ENCODE measurements at places on chromosomes 4 and X.

- no peak for DNase-seq
These were observed 999 bp downstream of the ZNF518B start for GRCh38 chr4:10456260-10456594.

GRCh38 chr4:16227462-16227868, 1.2 kb upstream of the TAPT1 start:
- no peak for DNase-seq

DNA sequence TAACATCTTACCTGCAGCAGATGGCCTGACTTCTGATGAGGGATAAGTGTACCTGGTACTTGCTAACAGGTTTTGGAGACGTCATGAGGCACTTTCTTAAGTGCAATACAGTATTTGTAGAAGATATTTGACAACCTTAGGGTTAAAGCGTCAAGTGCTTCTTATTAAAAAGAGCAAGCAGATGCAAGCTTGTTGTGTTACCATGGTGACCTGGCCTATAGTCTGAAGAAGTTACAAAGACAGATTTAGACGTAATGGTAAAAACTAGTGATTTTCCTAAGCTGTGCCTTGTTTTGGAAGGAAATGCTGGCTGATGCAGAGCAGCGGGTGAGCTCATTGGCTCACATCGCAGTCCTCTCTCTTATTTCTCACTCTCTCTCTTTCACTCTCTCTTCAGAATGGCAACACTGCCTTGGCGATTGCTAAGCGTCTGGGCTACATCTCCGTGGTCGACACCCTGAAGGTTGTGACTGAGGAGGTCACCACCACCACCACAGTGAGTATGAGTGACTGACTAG, 243.6 kb downstream of the ANK2 start:
- DNase-seq = no peak

- DNase-seq = no peak
These were observed 18.5 kb downstream of the SLC25A5 start for GRCh38 chrX:119486745-119487144.

- no peak for DNase-seq
These were observed 427.3 kb upstream of the FTHL17 start for GRCh38 chrX:31499109-31499508.

DNA sequence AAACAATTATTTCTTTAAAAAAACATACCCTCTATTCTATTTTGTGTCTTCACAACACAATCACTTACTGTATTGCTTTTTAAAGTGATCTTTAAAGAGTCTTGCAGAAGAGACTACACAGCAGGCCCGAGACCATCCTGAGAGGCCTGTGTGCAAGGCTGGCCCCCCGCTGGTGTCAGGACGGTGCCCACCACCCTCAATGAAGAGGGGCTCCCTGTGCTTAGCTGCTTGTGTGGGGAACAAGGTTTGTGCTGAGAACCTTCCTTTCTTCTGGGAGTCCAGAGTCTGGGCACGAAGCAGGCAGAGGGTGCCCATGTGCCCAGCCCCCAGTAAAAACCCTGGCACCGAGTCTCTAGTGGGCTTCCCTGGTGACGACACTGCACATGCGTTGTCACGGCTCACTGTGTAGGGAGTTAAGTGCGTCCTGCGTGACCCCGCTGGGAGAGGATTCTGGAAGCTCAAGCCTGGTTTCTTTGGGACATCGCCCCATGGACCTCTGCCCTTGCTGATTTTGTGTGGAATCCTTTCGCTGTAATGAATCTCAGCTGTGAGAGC, 22.0 kb downstream of the RGS12 start:
- DNase-seq = no peak

DNA sequence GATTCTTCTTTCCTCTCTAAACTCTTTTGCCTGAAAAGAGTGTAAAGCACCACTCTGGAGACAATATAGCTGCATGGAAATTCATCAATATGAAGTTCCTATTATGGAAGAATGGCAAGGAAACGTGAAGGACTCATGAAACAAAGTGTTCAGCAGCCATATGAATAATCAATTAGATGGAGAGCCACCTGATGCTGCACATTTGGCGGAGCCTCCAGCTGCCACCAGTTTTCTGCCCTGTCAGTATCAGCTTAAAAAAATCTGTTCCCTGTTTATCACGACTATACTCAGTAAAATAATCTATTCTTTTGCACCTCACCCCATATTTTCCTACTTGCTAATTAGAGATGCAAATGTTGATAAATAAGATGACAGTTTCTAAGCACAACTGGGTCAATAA, 276.0 kb downstream of the UNC5C start:
- no peak for DNase-seq

GRCh38 chrX:65783746-65784145, 116.3 kb downstream of the MSN start:
- DNase-seq = no peak

- DNase-seq = no peak
These were observed 150.4 kb downstream of the MGST2 start for GRCh38 chr4:139815778-139816601.

GRCh38 chrX:12401252-12401651, 263.0 kb downstream of the FRMPD4 start:
- DNase-seq = no peak

DNA sequence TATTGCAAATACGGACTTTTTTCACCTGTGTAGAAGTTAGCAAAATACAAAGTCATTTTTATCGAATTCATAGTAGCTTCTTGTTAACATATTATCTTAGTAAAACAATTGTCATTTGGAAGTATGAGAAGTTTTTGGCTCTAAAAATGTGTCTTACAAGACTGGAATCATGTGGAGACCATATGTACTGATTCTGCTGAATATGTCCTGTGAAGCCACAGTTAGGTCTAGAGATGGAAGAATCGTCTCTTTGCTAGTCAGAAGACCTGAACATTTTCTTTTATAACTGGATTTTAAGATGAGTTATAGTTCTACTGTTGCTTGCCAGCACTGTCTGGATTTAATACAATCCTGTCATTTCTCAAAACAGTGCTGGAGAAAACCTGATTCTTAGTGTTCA, 29.0 kb downstream of the TMEM165 start:
- DNase-seq = no peak

- DNase-seq = no peak
These were observed 178.9 kb downstream of the CENPC start for GRCh38 chr4:67366311-67366861.

- DNase-seq = no peak
These were observed 83.7 kb downstream of the SPOCK3 start for GRCh38 chr4:167150587-167150986.

DNA sequence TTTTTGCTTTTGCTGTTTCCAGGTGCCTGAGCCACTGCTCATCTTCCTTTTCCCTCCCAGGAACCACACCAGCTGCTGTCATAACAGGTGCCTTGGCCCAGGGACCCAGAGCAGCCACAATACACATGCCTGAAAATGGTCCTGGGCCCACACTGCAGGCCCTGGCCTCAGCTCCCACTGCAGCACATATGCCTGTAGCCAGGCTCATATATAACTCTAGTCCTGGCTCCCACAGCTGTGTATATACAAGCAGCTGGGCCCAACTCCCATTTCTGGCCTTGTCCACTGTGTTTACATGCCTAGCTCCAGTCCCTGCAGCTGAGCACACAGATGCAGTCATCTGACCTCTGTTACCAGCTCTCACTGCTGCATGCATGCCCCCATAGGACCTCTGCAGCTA, 930.5 kb downstream of the ADGRL3 start:
- DNase-seq = no peak

GRCh38 chrX:17024886-17025285, 78.4 kb downstream of the REPS2 start:
- DNase-seq = no peak

- DNase-seq = no peak
These were observed 150.8 kb downstream of the RBMX2 start for GRCh38 chrX:130552444-130553073.

- no peak for DNase-seq
These were observed 76.9 kb downstream of the TENM3 start for GRCh38 chr4:182320092-182320491.

- no peak for DNase-seq
These were observed 1.2 kb upstream of the MAGEE2 start for GRCh38 chrX:75786290-75786689.

DNA sequence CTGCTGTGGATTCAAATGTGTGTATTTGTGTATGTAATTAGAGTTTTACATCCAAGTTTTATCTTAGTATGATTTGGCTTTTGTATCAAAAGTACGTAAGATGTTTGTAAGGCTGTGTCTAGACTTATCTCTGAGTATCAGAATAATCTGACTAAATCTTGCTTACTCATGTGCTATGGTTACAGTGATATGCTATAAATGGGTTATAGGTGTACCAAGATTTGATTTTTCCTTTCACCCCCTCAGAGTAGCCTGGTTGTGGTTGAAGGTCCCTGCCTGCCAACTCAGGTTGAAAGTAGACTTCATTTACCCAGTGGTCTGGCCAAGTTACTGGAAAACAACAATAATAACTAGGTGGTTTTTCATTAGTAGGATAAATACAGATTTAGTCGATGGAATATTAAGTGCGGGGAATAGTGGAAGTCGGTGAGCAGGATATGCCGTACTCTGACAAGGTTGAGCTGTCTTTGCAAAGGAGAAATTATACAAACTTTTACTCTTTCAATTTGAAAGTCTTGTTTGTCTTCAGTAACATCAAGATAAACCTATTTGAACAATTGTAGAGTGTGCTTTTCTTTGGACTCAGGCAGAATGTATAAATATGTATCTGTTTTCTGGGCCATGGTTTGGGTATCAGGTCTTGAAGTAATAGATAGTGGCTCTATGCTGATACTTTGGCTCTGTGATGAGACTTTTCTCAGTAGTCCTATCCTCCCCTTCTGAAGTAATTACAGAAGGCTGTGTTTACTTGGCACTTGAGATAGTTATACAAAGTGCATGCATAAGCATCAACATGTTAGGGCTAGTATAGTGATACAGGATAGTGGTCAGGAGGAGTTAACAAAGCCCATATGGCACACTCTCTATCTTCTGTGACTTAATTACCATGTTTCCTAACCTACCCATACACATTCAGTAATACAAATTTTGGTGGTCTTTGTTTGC, 23.7 kb downstream of the BMP2K start:
- no peak for DNase-seq

- DNase-seq = no peak
These were observed 78.2 kb downstream of the ZNF827 start for GRCh38 chr4:145860446-145860845.

DNA sequence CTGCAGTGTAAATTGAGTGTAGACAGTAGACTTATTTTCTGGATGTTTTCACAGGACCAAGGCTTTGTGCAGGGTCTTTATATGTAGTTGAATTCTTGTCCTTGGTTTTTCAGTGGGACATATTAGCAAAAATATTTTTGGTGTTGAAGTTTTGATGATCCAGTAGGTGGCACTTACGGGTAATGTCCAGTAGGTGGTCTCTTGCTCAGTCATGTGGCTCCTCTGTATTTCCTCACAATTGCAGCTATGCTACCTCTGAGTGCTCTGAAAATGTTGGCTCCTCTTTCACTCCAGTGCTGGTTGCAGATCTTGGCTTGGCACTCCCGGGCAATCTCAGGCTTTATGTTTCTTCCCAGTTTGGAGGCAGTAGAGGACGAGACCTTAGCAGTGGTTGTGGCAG, 419.8 kb upstream of the AMOT start:
- DNase-seq = no peak

DNA sequence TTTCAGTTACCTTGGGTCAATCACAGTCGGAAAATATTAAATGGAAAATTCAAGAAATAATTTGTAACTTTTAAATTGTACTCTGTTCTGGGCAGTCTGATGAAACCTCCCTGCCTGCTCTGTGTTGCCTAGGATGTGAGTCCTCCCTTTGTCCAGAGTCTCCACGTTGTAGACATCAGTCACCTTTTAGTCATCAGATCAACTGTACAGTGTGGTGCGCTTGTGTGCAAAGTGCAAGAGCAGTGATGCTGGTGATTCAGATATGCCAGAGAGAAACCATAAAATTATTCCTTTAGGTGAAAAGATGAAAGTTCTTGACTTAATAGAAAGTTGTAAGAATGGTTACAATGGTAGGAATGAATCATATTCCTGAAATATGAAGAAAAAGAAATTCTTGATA, 1.4 kb downstream of the SPATA4 start:
- DNase-seq = peak; percentile 28

- no peak for DNase-seq
These were observed 208.1 kb downstream of the PDGFC start for GRCh38 chr4:156763511-156763910.

- peak; percentile 76 for DNase-seq
These were observed at the start of gene CD99 for GRCh38 chrX:2690856-2691542. CD99 (plus strand) TSS chrX:2691295; CDS start chrX:2691361, 66 bp downstream.

DNA sequence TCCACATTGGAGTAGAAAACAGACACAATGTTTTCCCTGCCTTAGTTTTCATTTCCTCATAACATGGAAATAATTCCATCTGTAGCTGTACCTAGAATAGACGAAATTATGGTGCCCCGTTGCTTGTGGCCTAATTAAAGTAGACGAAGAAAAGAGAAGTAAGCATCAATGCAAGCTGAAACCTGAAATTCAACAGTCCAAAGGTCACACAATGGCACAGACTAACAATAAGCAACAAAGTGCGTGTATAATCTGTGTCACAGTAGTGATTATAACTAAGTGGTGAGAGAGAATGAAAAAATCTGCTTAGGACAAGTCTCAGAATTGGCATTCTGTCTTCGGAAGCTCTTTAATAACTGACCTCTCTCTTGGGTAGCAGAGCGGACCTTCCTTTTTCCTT, 24.3 kb downstream of the MAGEB17 start:
- no peak for DNase-seq

DNA sequence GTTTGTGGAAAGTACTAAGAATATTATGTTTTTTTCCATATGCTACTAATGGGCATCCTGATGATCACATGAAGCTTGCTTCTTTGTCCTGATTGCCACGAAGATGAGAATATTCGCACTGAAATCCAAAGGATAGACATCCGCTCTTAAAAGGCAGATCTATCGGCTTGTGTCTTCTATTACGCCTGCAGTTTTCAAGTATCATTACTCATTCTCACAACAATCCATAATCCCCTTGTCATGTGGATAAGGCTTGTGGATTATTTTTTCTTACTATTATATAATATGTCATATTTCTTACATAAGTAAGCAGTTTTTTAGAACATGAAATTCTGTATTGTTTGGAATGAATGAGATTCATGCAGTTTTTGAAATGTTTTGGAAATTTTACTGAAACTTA, 62.8 kb downstream of the KCNIP4 start:
- no peak for DNase-seq

GRCh38 chrX:150161193-150161592, 201.9 kb upstream of the MAMLD1 start:
- DNase-seq = no peak

GRCh38 chr4:184748251-184748652, 14.4 kb upstream of the CENPU start:
- DNase-seq = no peak

DNA sequence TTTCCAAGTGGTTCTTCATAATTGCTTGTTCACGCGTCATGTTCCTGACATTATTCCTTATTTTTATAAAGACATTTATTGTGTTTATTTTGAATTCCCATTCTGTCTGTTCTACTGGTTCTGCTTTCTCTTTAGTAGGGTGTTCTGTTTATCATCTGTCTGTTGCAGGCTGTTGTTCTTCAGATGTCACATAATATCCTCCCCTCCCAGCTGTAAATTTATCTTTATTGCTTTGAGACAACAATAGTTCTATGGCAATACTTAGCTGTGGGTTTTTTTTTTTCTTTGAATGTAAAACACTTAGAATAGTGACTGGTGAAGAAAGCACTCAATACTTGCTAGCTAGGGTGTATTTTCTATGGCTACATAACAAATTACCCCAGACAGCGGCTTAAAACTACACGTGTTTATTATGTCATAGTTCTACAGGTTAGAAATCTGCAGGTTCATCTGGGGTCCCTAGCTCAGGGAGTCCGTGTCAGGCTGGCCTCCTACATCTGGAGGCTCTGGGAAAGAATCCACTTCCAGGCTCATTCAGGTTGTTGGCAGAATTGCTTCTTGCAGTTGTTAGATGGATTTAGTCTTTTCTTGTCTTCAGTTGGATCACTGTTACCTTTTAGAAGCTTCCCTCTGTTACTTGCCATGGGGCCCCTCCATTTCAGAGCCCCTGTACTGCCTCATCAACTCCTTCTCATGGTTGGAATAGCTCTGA, 63.4 kb upstream of the ENPEP start:
- DNase-seq = no peak
